ENCODE measurements at places on chromosomes 13 and 19. TPM values are rescaled to one million over a fixed set of nuclear protein-coding genes. Genes with fewer than 3 reads are reported as not detected.

TEX26 gene
- polyA plus RNA-seq, result 0.93 TPM

TNFRSF19 gene
- polyA plus RNA-seq, result 82.7 TPM

ZNF486 gene
- 28.8 TPM for polyA plus RNA-seq

SYDE1 gene
- polyA plus RNA-seq, result 33.8 TPM

MARCHF2 gene
- 12.2 TPM for polyA plus RNA-seq

DNA sequence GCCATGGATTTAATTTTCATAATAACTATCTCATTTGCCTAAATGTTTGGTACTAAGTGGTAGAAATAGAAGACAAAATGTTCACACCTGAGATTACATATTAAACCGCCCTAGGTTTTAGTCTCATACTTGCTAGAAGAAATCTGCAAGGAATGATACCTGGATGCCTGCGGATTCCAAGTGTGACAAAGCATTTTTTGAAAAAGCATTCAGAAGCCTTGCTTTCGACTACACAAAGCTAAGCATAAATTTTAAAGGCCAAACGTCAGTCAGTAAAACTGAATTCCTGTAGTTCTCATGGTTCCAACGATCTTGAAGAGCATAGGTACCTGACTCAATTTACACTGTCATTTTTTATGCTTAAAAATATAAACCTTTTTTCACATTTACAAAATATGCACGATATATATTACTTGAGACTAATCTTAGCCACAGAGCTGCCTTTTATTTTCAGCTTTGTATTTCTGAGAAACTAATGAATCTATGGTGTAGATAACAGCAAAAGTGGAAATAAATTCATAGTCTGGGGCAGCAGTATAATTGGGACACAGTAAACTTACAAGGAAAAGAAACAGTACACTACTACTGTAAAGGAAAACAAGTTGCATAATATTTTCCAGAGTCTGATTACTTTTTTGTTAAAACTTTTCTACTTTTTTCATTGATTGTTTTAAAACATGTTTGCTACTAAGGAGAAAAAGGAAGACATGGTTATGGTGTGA lies 1.2 kb upstream of the LRRC63 start:
- DNase-seq, result no peak

GRCh38 chr13:112057736-112058518 lies 9.0 kb upstream of the SOX1 start:
- DNase-seq, result no peak

- DNase-seq, result no peak
These were observed 20.6 kb downstream of the FGF9 start for GRCh38 chr13:21691500-21691899.

DNA sequence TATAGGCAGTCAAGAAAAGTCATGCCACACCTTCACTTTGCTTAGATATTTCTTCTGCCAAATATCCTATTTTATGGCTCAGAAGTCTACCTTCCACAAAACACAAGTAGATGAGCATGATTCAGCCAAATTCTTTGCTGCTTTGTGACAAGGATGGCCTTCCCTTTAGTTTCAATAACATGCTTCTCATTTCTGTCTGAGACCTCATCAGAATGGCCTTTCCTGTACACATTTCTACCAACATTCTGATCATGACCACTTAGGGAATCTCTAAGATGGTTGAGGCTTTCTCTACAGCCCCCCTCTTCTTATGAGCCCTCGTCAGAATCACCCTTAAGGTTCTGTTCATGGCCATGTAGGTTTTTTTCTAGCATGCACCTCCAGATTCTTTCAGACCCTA lies 96.2 kb downstream of the COL4A2 start:
- no peak for DNase-seq

- no peak for DNase-seq
These were observed 195.2 kb downstream of the TSHZ3 start for GRCh38 chr19:31154021-31154420.

- DNase-seq, result no peak
These were observed 35.6 kb upstream of the TFDP1 start for GRCh38 chr13:113548778-113549621.

DNA sequence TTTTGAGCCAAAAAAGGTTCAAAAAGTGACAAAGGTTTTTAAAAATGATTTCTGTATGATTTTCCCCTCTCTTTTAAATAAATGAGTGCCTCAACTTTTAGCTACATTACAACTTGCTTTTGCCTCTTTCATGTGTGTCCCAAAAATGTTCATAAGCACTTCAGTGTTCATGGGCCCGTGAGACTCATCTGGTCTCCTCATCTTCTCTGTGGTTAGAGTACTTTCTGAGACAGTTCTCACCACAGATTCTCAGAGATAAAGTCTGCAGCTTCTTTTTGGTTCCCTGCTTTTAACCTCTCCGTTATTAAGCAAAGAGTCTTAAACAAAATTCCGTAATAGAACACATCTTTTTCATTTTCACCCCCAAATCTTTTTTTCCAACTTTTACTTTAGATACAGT lies 156.9 kb downstream of the DLEU7 start:
- no peak for DNase-seq

- DNase-seq, result no peak
These were observed 11.0 kb downstream of the MAN2B1 start for GRCh38 chr19:12655546-12655945.

DNA sequence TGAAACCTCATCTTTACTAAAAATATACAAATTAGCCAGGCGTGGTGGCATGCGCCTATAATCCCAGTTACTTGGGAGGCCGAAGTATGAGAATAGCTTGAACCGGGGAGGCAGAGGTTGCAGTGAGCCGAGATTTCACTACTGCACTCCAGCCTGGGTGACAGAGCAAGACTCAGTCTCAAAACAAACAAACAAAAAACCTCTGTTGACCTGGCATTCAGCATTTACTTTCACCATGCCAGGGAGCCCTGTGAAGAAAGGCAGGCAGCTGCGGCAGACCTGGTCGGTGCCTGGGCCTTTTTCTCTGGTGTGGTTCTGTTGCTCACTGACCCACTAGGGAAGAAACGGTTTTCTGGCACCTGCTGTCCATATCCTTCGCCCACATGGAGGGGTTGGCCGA lies 49.8 kb downstream of the DNM2 start:
- DNase-seq, result no peak

DNA sequence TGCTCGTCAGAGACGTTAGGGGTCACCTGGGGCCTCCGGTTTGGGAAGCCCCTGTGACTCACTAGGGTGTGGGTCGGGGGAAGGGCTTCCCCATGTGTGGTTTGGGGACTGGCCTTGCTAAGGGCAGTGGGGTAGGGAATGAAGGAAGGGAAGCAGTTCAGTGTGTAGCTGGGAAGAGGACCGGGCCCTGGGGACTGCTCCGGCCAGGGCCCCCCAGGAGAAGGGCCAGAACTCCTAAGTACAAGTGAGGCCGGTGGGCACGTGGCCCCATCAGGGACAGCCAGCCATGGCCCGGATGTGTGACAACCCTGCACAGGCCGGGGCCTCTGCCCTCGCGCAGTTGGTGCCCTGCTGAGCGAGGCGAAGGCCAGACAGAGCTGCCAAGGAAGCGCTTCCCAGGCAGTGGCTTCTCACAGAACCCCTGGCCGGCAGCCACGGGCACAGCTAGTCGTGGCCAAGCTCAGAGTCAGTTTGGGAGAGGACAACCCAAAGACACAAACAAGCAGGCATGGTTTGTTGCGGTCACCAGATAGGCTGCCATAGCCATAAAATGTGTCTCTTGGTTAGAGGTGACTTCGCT lies 25.7 kb downstream of the TEX29 start:
- DNase-seq, result no peak

DNA sequence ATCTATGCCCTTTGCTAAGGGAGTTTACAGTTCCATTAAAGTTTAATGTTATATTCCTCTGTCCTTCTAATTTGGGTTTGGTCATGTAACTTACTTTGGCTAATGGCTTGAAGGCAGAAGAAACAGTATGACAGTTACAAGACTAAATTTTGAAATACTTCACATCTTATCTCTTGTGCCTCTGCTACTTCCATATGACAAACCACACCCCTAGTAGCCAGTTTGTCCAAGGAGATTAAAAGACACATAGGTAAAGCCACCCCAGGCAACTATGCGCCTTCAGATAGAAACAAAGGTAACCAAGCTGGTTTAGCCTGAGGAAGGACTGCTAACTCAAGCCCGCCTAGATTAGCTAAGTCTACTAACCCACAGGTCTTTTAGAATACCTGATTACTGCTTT lies 273.4 kb upstream of the MIR17HG start:
- no peak for DNase-seq

DNA sequence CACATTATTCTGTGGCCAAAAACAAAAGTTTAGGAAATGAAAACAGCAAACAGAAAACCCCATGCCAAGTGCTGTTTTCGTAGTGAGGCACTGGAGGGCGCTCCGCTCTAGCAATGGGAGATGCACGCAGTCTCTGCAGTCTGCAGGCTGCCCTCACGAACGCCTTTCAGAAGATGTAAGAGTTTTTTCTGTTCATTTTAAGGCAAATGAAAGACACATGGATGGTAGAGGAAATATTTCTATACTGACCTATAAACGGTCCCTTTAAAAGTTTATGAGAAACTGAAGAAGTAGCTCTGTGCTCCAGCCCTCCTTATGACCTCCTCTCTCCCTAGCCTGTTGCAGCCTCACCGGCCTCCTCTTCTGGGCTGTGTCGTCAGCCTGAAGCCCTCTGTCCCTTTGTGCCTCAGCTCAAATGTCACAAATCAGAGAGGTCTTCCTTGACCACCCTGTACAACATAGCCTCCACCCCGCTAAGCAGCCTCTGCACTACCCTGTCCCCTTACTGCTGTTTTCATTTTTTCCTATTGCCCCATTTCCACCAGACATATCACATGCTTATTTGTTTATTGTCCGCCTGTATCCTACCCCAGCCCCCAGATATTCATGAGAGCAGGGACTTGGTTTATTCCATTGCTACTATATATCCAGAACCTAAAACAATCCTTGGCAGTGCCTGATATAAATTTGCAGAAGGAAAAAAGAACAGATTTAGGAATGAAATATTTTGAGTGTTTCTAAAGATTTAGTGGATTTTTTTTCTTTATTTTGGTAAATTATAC lies 116.4 kb downstream of the TM9SF2 start:
- DNase-seq, result no peak

GRCh38 chr13:91714855-91715254 lies 316.4 kb downstream of the GPC5 start:
- no peak for DNase-seq

DNA sequence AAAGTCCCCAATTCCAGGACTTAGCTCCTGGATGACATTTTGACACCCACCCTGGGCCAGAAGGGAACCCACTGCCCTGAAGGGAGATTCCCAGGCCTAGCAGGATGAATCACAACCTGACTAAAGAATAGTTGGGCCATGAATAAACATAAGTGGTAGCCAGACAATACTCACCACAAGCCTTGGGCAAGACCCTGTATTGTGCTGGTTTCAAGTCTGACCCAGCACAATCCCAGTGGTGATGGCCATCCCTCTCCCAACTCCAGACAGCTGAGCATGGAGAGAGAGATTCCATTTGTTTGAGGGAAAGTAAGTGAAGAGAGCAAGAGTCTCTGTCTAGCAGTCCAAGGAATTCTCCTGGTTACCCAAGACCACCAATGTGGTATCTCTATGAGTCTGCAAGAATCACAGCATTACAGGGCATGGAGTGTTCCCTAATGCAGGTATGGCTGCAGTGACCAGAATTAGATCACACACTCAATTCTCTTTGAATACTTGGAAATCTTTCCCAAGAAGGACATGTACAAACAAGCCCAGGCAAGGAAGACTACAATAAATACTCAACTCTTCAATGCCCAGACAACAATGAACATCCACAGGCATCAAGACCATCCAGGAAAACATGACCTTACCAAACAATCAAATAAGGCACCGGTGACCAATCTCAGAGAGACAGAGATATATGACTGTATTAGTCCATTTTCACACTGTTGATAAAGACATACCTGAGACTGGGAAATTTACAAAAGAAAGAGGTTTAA lies 158.0 kb downstream of the VWA8 start:
- DNase-seq, result no peak

DNA sequence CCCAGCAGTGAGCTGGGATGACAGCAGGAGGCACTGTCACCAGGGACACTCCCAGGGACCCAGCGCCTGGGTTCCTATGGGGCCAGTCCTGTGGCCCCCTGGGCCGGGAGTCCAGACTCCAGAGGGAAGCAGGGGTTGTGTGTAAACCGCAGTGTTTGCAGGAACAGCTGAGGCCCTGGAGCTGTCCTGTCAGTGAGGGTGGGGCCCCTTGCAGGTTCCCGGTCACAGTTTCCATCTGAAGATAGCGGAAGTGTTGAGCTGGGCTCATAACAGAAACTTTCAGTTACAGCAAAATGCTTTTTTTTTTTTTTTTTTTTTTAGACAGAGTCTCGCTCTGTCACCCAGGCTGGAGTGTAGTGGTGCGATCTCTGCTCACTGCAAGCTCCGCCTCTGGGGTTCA lies 17.7 kb upstream of the CSNK1G2 start:
- DNase-seq, result no peak

DNA sequence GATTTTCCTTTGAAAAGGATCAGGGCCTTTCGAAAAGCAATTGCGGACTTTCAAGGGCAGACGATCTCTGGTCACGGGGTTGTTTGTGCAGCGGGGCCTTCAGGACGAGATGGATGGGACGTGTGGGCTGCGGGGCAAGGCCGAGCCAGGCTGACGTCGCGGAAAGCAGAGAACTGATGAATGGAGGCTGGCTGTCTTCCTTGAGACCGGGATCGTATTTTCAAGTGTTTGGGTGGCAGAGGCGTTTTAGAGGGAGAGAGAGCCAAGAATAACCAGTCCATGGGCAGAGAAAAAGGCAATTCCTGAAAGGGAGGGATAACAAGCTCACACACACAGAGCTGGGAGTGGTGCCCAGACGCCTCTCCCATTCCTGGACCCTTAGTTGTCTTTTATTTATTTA lies 138.9 kb upstream of the USP29 start:
- DNase-seq, result no peak

DNA sequence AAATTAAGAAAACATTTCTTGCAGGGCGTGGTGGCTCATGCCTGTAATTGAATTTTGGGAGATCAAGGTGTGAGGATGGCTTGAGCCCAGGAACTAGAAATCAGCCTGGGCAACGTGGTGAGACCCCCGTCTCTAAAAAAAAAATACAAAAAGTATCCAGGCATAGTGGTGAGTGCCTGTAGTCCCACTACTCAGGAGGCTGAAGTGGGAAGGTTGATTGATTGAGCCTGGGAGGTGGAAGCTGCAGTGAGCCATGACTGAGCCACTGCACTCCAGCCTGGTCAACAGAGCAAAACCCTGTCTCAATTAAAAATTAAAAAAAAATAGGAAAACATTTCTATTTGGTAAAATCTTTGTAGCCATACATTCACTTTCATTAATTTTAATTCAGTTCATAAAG lies 526.5 kb downstream of the PCDH9 start:
- DNase-seq, result no peak

GRCh38 chr13:60261432-60262351 lies 98.0 kb upstream of the DIAPH3 start:
- DNase-seq, result no peak

GRCh38 chr19:44732235-44733014 lies 16.1 kb upstream of the BCL3 start:
- no peak for DNase-seq

GRCh38 chr19:16281743-16282142 lies 42.9 kb upstream of the KLF2 start:
- DNase-seq, result no peak

GRCh38 chr13:62537593-62537992 lies 1121.9 kb upstream of the PCDH20 start:
- DNase-seq, result no peak

DNA sequence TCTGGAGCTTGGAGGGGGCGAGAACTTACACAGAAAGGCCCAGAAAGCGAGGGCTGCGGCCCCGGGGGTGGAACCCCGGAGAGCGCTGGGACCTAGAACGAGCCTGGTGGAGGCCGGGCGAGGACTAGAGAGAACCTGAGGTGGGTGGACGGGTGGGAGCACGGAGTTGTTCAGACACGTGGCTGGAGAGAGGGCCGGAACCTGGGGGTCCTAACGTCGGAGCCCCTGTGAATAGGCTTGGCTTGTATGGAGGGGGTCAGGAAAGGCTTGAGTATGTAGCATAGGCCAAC lies 383 bp downstream of the ZNF581 start:
- DNase-seq, result no peak

- no peak for DNase-seq
These were observed 98.5 kb downstream of the MIPEP start for GRCh38 chr13:23790577-23791170.
